Retinal pigment epithelial cell (primary cell): ENCODE measurements at places on chromosomes 6 and 20.
A peak's percentile ranks its signal among the peaks of the same experiment; 100 is the strongest.

DNA sequence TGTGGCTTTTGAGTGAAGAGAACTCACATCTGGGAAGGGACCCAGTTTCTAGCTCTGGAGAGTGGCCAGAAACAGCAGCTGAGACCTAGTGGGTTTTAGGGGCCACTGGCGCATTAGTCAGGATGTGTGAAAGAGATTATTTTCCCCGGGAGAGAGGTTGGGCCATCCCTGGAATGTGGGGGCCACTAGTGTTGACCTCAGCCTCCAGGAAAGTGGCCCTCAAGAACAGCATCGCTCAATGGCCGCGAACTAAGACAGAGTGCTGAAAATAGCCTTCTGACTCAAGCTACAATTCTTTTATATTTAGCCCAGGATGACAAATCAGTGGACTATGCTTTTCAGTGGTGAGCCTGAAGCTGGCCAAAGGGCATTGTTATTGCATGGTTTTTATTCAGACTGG is 210.4 kb upstream of the RNF24 start:
- peak; percentile 88 for DNase-seq

GRCh38 chr6:1514078-1514477 is 95.6 kb upstream of the FOXC1 start:
- no peak for DNase-seq

- DNase-seq: no peak
Observed at GRCh38 chr6:20028143-20028542, 184.1 kb downstream of the MBOAT1 start.

DNA sequence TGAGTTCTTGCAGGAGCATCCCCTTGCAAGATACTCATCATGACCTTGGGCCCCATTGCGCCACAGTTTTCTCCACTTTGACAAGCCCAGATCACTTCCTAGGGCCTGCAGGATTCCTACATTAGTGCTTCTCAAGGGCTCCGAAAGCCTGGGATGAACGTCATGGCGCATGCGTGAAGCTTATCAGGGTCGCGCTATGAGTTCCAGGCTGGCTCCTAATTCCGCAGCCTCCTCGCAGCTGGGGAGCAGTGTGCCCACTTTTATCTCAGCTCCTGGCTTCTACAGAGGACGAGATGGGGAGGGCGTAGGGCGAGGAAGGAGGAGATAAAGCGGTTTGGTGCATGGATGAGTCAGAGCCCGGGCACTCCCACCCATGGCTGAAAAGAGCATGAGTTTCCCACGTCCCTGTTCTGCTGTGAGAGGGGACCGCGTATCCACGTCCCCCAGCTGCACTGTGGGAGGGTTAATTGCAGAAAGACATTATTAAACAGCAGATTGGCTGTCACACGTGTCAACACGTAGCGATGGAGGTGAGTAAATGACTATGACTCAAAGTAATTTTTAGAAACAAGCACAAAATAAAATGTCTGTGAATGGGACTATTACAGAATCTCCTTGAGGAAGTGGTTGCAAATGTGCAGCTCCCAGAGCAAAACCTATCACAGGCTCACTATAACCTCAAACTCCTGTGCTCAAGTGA is 72.9 kb upstream of the DSP start:
- DNase-seq: no peak

DNA sequence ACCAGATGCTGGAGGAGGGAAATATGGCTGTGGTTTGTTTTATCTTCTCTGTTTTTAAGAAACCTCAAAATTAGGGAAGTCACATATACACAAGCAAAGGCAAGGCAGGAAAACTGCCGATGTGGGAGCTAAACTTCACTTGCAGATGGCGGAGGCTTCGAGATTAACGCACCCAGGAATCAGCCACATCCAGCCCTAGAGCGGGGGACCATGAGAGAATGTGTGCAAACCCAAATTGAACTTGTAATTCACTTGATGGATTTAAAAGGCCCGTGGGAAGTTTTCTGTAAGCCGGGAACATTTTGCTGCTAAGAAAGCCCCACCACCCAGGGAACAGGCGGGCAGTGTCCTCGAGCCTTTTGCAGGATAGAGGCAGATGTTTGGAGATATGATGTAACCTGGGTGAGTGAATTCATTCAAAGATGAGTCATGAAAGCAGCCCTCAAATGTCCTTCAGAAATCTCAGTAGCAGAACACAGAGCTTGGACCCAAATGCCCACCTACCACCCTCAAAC is 39.9 kb downstream of the PREX1 start:
- DNase-seq: no peak

DNA sequence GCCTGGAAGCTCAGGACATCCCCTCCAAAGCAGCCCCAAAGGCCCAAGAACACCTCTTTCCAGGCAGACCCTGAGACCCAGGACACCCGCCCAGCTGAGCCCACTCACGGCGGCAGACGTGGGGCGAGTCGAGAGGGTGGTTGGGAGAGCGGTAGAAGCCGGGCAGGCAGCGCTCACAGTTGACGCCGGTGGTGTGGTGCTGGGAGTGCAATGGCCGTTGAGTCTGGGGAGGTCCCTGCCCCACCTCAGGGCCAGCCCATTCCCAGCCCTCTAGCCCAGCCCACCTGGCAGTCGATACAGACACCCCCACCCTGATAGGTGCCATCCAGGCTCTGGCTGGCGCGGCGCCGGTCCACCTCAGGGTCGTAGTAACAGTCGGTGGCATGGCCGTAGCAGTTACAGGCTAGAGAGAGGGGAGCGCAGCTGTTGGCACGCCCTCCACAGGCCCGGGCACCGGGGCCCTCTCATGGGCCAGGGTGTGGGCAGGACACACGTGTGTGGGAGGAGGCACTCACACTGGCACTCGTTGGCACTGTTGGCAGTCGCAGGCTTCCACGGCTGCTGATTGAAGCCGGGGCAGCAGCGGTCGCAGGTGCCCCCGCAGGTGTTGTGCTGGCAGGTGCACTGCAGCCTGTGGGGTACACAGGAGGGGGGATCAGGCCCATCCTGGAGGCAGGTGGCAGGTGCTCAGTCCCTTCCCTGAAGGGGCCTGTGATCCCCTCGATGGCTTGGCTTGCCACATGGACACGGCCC is 20.5 kb downstream of the LAMA5 start:
- no peak for DNase-seq

- DNase-seq: no peak
Observed at GRCh38 chr6:129936329-129937165, 75.4 kb upstream of the TMEM244 start.

- no peak for DNase-seq
Observed at GRCh38 chr20:51159303-51159702, 136.4 kb upstream of the KCNG1 start.

DNA sequence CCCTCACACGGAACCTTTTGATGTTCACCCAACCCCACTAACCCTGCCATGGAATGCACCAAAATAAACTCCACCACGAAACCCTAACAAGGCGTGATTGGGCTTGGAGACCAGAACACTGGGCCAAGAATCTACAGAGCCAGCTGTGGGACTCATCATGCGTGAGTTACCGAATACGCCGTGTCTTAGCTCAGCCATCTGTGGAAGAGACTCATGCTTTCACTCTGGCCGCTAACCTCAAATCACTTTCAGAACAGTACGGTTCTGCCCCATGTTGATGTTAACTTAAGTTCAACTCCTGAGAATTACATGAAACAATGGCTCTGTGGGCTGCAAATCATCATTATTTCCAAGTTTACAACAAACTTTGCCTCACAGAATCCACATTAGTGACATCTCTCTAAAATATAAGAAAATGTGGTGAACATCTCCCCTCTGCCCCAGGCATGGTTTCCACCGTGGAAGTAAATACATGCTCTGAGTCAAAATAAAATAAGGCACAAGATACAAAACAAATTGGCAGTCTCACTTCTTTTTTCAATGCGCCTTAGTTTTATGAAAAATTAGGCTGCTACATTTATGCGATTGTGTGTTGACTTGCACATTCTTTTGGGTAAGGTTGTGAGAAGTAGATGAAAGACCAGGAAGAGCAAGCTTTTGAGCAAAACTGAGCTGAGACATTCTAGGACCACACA is 308.9 kb upstream of the EXOC2 start:
- DNase-seq: no peak

DNA sequence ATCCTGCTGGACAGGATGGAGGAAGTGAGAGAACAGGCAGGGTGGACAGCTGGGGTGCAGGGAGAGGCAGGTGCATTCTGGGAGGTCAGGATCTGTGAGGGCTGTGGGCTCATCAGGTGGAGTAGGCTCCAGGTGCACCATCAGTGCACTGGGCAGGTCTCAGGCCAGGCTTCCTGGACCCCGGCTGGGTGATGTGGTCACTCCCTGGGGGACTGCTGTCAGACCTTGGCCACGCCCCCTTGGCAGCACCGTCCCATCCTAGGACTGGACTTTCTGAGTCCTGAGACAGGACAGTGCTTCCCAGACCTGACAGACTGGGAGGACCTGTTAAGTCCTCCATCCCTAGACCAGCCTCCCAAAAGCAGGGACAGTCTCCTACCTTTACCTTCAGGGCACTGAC is 626.7 kb upstream of the DEFB115 start:
- DNase-seq: no peak

GRCh38 chr20:23079016-23079351 is 7.1 kb downstream of the CD93 start:
- no peak for DNase-seq

- no peak for DNase-seq
Observed at GRCh38 chr6:124297507-124297906, 493.8 kb downstream of the NKAIN2 start.

DNA sequence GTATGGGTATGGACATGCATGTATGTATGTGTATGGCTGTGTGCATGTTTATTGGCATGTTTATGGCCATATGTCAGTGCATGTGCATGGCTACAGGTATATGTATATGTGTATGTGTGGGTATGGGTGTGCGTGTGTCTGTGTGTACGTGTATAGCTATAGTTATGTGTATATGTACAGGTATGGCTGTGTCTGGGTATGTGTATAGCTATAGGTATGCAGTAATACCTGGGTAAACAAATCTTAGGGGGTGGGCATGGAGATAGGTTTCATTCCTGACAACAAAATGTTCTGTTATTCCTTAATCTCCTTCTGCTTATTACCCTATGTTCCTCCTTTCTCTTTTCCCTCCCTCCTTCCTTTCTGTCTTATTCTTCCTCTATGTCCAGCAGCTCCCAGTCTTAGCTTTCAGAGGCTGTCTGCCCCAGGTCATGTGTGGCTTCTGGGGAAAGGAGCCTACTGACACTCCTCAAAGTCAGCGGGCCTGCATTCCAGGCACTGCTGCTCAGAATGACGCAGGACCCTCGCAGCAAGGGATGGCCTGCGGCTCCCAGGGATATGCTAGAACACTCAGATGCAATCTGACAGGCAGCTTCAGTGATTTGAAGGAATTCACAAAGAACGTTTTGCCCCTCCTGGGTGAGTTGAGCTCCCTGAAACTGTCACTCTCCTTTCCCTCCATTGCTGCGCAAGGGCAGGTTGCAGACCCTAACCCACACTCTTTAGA is 139.3 kb upstream of the PHACTR1 start:
- DNase-seq: peak; percentile 87

- DNase-seq: no peak
Observed at GRCh38 chr6:168516944-168517741, 76.2 kb downstream of the SMOC2 start.

DNA sequence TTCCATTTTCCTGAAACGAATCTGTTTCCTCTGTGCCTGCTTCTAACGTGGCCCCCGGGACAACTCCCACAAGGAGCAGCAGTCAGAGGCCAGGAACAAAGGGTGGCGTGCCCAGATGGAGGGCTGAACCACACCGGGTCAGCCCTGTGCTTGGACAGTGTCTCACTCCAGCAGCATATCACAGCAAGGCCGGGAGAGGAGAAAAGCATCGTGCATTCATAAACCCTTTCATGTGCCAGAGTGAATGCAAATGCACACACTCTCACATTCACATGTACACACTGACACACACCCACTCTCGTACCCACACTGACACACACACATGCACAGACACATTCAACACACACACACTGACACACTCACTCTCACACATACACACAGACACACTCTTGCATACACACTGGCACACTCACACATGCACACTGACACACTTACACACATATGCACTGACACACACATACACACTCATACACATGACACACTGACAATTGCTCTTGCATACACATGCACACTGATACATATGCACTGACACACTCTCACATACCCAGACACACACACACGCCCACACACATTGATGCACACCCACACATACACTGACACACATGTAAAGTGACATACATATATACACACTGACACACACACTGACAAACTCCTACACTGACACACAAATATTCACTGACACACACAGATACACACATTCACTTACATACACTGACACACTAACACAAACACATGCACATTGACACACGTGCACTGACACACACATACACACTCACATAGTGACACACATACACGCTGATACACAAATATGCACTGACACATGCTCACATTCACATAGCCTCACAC is 237.0 kb downstream of the LRFN2 start:
- DNase-seq: no peak

GRCh38 chr6:52230685-52231084 is 13.6 kb downstream of the IL17F start:
- no peak for DNase-seq

GRCh38 chr6:133040803-133041419 is 200.2 kb upstream of the EYA4 start:
- no peak for DNase-seq

DNA sequence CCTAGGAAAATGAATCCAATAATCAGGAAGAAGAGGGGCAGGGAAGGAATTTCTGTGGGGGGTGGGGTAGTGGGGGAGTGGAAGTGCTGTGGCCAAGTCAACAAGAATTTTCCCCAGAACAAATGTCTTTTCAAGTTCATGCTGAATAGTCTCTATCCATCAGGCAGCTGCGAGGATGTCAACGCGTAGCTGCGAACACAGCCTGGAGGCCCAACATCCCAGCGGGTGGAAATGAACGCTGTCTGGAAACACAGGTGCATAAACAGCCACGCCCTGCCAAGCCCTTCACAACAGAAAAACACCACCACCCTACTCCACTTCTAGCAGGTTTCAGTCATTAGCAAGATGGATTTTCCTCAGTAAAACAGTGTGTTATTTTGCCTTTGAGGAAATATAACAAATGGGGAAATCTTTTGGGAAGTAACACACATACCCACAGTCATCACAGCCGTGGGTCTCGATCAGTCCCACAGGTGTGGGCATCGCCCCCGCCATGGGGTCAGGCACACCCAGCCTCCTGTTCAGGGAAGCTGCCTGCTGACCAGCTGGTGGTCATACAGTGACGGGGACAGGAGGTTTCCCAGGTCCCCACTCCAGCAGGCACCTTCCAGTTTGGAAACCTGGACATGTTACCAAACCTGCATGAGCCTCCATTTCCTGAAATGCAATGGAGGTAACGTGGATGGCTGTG is 112.1 kb upstream of the THBS2 start:
- DNase-seq: no peak

DNA sequence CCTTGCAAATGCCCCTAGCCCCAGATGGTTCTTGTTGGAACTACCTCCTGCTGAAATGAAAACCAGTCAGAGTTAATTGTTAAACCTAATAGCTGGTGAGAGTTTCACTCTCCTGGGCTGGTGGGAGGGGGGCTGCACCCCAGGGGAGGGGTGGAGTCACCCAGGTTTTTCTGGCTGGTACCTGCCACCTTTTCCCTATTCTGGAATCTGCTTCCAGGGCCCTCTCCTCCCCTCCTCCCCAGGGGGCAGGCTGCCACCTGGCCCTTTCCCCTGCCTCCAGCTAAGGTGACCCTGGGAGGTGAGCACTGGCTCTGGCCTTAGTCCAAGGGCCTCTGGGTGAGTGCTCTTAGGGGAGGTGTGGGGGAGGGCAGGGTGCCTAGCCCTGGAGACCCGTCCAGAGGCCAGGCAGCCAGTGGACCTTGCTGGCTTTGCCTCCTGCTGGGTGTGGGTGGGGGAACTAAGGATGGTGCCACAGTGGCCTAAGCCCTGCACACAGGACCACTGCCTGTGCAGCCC is 48.8 kb upstream of the EPB41L1 start:
- DNase-seq: no peak
